ENCODE measurements at places on chromosomes 12 and 14.

GRCh38 chr12:19052689-19053088 is 76.8 kb upstream of the PLEKHA5 start:
- no peak for DNase-seq

DNA sequence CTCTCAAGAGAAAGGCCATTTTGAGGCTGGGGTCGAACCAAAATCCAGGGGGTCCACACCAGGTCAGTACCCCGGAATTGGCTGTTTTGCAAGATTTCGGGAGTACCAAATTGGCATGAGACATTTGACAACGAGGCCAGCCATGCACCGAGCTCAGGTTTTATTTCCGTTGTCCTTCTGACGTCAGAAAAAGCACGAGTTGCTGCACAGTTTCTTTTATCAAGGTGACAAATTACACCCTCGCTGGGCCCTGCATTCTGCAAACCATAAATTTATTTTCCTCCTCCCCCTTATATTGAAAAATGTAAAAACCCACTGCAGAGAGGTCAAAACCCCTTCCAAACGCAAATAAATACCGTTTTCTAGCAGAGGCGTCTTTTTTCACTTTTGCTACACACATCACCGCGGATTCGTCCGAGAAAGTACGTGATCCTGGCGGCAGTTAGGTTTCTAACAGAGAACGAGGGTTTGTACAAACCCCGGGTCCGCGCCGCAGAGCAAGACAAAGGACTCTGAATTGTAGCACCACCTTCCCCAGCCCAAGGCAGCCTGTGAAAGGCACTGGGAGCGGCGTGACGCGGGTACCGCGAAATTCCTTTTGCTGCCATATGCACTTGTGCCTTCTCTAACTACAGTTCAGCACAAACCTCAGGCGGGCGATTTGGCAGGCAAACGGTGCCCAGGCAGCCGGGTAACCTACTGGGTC is 1.8 kb downstream of the SLC38A1 start:
- peak; percentile 60 for DNase-seq

- no peak for DNase-seq
Observed at GRCh38 chr12:67656251-67656650, 7.7 kb downstream of the DYRK2 start.

DNA sequence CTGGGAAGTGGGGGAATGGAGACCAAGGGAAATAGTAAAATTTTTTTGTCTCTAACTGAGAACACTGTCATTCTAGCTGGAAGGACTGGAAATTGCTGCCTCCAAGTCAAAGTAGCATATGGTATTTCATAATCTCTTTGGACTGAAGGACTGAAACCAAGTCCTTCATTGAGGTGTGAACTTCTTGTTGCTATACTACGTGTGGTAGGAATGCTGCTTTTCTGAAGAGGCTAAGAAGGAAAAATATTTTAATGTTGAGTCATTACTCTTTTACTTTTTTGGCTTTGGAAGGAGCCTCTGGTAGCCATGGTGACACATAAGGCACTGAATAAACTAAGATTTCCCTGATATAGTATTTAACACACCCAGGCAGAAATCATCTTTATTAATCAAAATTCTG is 465.4 kb downstream of the NPAS3 start:
- DNase-seq = no peak

- DNase-seq = no peak
Observed at GRCh38 chr14:61620130-61620946, 75.0 kb upstream of the HIF1A start.

DNA sequence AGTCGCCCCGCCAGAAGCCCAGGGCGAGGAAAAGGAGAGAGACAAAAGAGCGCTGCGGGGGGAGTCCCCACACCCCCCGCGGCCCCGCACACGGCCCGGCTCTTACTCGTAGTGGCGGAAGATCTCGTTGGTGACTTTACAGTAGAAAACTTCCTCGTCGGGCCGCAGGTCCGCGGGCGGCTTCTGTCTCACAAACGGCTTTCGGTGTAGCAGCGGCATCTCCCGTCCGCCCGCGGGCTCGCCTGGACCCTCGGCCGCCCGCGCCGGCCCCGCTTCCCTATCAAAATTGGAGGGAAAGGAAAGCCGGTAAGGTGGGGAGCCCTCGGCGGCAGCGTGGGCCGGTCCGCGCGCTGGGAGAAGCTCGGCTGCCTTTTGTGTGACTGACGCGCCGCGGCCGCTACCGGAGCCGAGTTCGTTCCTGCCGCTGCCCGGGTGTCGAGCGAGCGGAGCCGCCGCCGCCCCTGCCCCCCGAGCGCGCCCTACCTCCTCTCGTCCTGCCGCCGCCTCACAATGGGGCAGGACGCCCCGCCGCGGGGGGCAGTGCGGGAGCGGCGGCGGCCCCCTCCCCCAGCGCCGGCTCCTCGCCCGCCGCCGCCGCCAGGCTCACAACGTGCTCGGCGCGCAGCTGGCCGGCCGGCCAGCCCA is 652 bp downstream of the BAZ1A start:
- DNase-seq = peak; percentile 67

DNA sequence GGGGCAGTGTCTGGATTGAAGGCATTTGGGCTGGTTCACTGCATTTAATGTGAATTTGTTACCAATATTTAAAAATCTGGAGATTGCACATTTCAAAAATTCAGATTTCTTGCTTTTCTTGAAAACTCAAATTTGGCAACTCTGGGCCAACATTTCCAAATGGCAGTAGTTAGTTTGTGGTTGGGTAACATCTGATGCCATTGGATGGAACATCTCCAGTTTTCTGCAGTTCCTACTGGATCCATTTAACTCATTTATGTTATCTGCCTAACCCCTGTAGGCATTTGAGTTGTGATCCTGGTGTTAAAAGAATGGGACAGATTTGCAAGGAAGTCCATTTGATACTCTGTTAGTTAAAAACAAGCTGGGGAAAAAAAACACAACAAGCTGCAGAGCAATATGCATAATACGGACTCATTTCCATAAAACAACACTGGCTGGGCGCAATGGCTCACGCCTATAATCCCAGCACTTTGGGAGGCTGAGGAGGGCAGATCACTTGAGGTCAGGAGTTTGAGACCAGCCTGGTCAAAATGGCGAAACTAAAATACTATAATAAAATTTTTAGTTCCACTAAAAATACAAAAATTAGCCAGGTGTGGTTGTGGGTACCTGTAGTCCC is 7.9 kb downstream of the EIF2B2 start:
- no peak for DNase-seq

DNA sequence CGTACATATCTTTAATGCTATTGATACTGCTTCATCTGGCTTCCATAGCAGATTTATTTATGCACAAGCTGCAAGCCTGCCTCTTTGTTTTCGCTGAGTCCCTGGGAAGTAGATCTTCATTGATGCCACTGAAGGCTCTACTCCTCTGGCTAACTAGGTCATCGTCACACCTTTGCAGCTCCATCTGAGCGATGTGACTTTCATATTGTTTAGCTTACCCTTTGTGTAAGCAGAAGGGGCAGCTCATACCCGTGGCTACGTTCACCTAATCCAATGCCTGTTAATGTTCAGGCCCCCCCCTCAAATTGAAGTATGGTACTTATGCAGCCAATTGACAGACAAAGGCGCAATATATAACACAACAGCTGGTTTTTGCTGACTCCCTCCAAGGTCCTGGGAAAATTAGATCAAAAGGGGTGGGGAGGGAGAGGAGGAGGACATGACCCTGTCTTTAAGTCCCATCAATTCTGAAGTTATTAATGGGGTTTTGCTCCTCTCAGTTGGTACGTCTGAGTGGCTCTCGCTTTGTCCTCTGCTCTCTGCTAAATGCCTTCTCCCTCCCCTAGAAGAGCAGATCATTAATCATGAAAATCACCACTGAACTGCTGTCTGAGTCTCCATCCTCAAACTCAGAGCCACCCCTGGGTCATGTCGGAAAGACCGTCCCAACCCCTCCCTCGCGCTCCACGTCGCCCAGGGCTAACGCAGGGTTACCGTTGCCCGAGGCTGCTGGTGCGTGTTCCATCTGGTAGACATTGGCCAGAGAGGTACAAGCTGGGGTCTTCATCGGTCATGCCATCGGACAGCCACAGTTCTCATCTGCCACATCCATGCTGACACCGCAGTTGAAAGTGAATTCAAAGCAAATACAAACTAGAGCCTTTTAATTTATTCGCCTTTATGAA is 128.8 kb downstream of the ADGRD1 start:
- peak; percentile 39 for DNase-seq
